ENCODE measurements at places on chromosomes 5 and 9.

GRCh38 chr5:127307868-127308267 is 17.3 kb downstream of the MEGF10 start:
- no peak for DNase-seq

DNA sequence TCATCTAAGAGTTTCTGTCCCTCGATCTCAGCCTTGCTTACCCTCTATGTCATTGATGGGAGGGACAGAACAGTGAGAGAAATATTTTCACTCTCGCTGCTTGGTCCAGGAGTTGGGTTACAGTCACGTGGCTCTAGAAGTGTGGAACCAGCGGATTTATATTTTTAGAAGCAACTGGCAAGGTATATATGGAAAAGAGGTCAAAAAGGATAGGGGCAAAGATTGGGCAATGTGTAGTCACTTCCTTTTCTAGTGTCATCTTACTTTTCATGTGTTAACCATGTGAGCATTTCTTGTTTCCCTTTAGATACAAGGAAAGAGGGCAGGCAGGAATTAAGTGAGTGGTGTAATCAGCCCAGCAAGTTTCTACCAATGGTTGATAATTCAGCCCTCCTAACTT is 111.5 kb upstream of the ZNF366 start:
- DNase-seq = no peak

GRCh38 chr5:603081-603998 is 8.8 kb upstream of the CEP72 start:
- DNase-seq = no peak

DNA sequence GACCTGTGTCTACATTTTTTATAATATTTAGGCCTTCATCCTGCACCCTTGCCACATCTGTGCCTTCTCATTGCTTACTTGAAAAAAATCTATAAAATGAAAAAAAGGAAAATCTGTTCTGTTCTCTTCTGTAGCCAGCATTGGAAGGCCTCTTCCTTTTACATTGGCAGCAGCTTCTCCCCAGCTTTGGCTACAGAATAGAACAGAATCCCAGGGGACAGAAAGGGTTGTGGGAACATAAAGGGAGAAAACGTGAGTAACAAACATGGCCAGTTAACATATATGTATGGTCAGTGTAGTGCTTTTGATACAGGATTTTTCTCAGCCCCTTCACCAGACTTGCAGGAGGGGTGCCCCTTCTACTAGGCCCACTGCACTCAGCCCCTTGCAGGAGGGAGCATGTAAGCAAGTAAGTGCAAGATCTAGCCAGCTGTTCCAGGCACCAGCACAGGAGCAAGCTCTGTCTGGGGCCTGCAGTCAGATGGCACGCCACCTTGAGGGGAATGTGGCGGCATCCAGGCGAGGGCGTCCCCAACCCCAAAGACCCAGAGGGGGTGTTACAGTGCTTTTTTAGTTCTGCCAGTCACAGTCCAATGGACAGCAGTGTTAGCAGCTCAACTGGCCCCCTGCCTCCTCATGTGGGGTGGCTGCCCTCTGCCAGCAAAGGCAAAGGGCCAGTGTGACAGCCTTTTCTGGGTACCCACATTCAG is 330.5 kb upstream of the ZNF462 start:
- no peak for DNase-seq

DNA sequence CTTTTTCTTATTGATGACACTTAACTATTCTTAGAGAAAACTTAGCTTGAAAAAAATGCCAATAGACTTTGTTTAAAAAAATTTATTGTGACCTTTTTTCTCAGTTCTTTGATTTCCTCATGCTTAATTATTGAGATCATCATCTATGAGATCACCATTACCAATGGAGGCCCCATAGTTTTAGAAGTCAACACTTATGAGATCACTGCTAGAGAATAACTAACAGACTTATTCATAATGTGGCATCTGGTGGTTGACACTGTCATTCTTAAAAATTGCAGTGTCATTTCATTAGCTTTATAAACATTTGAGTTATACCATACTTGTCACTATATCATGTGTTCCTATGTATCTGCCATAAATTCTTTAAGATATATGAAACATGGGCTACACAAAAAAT is 14.9 kb upstream of the FEM1C start:
- DNase-seq = no peak

GRCh38 chr5:35246411-35246810 is 16.1 kb upstream of the PRLR start:
- DNase-seq = no peak

DNA sequence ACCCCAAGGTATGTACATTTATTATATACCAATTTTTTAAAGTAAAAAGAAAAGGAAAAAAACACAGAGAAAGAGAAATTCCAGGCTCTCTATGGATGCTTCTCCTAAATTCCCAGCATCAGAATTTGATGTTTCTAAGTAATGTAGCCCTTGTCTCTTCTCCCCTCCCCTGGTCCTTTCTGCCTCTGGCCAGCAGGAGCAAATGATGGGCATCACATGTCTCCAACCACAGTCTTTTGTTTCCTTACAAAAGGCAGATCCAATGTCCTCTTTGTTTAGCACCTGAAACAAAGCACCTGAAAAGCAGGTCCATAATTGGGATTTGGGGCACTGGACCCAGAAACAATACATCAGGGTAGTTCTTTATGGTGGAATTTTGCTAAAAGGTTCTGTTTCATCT is 50.4 kb upstream of the APC start:
- DNase-seq = no peak

DNA sequence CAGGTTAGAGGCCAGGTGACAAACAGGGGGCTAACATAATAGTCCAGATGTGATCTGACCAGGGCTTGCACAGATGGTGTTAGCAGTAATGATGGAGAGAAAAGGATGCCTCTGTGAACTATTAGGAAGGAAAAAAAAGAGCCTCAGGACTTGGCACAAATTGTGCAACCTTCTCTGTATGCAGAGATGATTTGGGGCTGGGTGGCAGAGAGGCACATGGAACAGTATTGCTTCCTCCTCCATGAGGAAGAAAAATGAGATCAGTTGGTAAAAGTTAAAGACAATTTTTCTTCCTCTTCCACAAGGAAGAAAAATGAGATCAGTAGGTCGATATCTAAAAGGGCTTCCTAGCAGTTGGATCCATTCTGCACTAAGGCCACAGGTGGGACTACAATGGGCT is 13.9 kb upstream of the ANXA6 start:
- DNase-seq = no peak

GRCh38 chr9:137640862-137641261 is 22.1 kb downstream of the EHMT1 start:
- DNase-seq = no peak

GRCh38 chr9:88936132-88936531 is 55.1 kb upstream of the S1PR3 start:
- no peak for DNase-seq

DNA sequence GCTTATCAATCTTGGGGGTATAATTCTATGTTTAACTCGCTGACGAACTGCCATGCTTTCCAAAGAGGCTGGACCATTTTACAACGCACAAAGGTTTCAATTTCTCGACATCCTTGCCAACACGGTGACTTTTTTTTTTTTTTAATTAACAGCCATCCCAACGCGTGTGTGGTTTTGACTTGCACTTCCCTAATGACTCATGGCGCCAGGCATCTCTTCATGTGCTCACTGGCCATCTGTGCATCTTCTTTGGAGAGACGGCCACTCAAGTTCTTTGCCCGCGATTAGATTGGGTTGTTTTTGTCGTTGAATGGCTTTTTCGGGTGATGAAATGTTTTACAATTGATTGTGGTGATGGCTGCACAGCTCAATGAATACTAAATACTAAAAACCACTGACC is 12.5 kb upstream of the CARD9 start:
- DNase-seq = no peak

GRCh38 chr9:115034801-115035200 is 83.2 kb downstream of the TNC start:
- no peak for DNase-seq
